HepG2 (cell line): ENCODE measurements at places on chromosomes 5 and 9.

DNA sequence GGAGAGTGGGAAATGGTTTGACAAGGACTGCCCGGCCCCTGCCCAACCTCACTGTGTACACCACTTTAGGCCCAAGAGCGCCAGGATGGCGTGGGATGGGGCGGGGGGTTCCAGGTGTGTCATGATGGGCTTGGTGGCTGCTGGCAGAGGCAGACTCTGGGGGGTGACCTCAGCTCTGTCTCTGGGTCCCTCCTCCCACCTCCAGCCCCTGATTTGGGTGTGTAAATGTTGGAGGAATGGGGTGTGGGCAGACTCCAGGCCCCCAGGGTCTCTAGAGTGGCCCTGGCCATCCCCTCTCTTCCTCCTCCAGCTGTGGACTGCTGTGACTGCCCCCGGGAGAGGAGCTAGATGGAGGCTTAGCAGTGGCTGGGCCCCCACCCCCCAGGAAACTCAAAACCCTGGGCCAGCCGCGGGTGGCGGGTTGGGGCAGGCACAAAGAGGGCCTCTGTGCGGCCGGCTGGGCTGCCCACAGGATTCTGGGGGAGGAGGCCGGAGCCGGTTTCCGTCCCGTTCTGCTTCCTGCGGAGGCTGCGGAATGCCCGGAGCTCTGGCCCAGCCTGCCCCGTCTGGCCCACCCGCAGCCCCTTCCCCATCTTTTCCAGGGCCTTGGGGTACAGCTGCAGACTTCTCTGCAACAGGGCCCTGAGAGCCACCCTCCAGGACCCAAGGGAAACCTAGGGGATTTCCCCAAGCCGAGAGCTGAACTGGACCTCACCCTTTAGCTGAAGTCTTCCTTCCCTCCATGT, 23.1 kb downstream of the CXXC5 start:
- 0 out of 3 replicates have a peak, but pooled peaks cover 5% of the 10 kb centered on the region for H3K36me3 ChIP-seq
- DNase-seq: no peak
- H3K27me3 ChIP-seq: no peaks in the 10 kb centered on the region
- peaks cover 62% of the 10 kb centered on the region for H3K4me1 ChIP-seq
- H3K4me3 ChIP-seq: no peak overlapping the region

GRCh38 chr5:172696171-172696849, 55.2 kb downstream of the NEURL1B start:
- no peak for DNase-seq
- H3K4me1 ChIP-seq: peaks cover 21% of the 10 kb centered on the region
- H3K27ac ChIP-seq: no peak overlapping the region
- H3K36me3 ChIP-seq: no peaks in the 10 kb centered on the region

DNA sequence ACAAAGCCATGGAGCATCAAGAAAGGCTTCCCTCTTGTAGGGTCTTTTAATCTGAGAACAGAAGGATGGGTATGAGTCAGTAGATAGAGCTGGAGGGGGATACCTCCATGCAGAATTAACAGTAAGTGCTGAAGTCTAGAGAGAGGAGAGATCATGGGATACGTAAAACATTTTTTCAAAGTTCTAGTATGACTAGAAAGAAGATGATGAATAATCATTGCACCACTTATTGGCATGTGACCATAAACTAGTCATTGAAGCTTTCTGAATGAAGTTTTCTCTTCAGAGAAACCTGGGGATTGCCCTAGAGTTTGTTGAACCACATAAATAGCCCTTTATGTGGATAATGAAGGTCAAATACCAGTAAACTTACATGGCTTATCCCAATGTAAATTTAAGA, 48.6 kb upstream of the PTPRD start:
- no peak for DNase-seq
- H3K4me3 ChIP-seq: no peak overlapping the region
- H3K27me3 ChIP-seq: no peaks in the 10 kb centered on the region
- H3K36me3 ChIP-seq: no peaks in the 10 kb centered on the region

- no peaks in the 10 kb centered on the region for H3K36me3 ChIP-seq
- no peaks in the 10 kb centered on the region for H3K4me1 ChIP-seq
- no peaks in the 10 kb centered on the region; the same call in 1 of the 2 replicates for H3K27me3 ChIP-seq
- DNase-seq: no peak
- no peak overlapping the region for H3K27ac ChIP-seq
- H3K4me3 ChIP-seq: no peak overlapping the region
Measured at GRCh38 chr5:17665836-17666235, 31.6 kb downstream of the TAF11L14 start.

DNA sequence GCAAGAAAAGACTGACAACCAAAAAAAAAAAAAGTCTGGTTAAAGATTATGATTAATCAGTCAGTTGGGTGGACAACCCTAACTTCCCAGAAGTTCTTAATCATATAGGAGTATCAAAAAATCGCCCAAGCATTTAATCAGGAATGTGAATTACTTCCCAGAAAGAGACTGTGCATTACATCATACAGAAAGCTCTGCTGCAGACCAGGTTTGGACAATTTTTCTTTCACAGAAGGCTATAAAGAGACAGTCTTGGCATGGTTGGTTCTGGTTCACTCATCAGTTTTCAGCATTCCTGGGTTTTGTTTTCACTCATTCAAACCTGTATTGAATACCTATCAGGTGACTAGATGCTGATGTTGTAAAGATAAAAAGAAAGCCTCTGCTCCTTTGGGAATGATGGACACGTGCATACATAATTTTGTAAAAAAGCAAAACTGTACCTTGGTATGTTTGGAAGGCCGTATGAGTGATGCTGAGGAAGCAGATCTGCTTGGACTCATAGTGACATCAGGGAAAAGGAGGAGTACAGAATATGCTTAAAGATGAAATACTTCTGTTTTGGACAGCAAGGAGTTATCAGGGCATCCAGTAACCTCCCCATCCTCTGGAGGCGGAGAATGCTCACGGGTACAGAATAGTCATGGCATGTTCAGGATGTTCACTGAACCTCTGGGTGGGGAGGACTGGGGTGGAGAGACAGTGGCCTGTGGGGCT, 178.4 kb downstream of the GNA14 start:
- H3K4me1 ChIP-seq: peaks cover 7% of the 10 kb centered on the region
- no peak for DNase-seq
- H3K27me3 ChIP-seq: no peaks in the 10 kb centered on the region; the same call in 2 of the 3 replicates
- H3K36me3 ChIP-seq: no peaks in the 10 kb centered on the region
- H3K27ac ChIP-seq: no peak overlapping the region

DNA sequence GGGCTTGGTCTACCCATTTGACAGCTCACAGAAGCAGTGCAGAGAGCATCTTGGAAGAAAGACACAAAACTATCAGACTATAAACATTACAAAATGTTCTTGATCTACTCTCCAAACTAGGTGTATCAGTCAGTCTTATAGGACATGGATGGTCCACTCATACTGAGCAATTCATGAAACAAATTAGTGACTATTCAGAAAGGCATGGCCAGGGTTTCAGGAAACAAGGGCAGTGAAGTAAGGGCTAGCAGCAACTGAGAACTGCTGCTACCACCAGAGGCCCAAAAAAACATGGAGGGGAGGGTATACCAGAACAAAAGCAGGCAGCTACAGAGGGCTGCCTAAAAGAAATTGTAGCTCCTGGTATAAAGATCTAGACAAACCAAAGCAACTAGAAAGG, 287.0 kb downstream of the PIK3R1 start:
- no peaks in the 10 kb centered on the region for H3K36me3 ChIP-seq
- no peak overlapping the region for H3K27ac ChIP-seq
- H3K4me1 ChIP-seq: no peaks in the 10 kb centered on the region
- H3K4me3 ChIP-seq: no peak overlapping the region

GRCh38 chr9:118331622-118332045, 627.4 kb downstream of the TLR4 start:
- no peaks in the 10 kb centered on the region for H3K4me1 ChIP-seq
- no peaks in the 10 kb centered on the region for H3K36me3 ChIP-seq
- H3K27me3 ChIP-seq: no peaks in the 10 kb centered on the region
- no peak for DNase-seq
- H3K27ac ChIP-seq: no peak overlapping the region

- no peak for DNase-seq
- H3K36me3 ChIP-seq: no peaks in the 10 kb centered on the region
- H3K27me3 ChIP-seq: peaks cover 5% of the 10 kb centered on the region; the same call in 1 of the 2 replicates
- H3K4me3 ChIP-seq: no peak overlapping the region
- no peak overlapping the region for H3K27ac ChIP-seq
Measured at GRCh38 chr9:132827366-132827765, 50.7 kb downstream of the AK8 start.

DNA sequence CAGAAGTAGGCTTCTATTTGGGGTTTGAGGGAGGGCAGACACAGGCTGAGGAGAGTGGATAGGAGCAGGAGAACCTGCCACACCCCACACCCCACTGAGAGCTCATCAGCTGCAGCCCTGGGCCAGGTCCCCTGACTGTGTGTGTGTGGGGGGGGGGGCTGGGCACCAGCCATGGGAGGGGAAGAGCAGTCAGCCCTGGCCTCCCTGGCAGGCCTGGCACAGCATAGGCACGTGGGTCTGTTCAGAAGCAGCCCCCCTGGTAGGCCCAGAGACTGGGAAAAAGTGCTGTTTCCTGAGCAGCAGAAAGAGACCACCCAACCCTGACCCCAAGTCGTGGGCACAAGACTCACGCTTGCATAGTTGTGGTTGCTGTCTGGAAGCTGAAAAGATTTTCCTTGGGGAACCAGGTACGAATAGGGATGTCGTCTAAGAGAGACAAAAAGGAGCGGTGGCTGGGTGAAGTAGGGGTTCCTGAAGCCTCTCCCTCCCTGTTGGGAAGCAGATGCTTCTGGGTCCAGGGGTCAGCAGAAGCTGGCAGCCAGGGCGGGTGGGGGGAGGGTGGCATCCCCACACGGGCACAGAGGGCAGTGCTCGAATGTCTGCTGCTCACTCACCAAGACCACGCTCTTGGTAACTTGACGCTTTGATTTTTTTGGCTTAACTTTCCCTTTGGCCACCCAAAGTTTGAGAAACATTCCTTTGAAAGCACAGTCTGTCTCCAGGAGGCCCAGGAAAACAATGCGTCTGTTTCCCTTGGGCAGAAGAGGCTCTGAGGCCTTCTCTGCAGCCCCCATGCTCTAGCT, 2.9 kb downstream of the NSMF start:
- DNase-seq: no peak
- no peak overlapping the region; the same call in 1 of the 2 replicates for H3K4me3 ChIP-seq
- H3K27me3 ChIP-seq: no peaks in the 10 kb centered on the region
- peaks cover 36% of the 10 kb centered on the region for H3K36me3 ChIP-seq

GRCh38 chr9:8816361-8816760, 1016.8 kb upstream of the DMAC1 start:
- H3K27me3 ChIP-seq: no peaks in the 10 kb centered on the region
- no peaks in the 10 kb centered on the region for H3K36me3 ChIP-seq
- no peak overlapping the region for H3K27ac ChIP-seq
- no peaks in the 10 kb centered on the region for H3K4me1 ChIP-seq
- H3K4me3 ChIP-seq: no peak overlapping the region
- no peak for DNase-seq

GRCh38 chr9:91953718-91954117, 3.7 kb upstream of the ROR2 start:
- no peak for DNase-seq
- H3K4me3 ChIP-seq: no peak overlapping the region
- peaks cover 4% of the 10 kb centered on the region for H3K27me3 ChIP-seq
- H3K4me1 ChIP-seq: no peaks in the 10 kb centered on the region
- no peak overlapping the region for H3K27ac ChIP-seq
- no peaks in the 10 kb centered on the region for H3K36me3 ChIP-seq

DNA sequence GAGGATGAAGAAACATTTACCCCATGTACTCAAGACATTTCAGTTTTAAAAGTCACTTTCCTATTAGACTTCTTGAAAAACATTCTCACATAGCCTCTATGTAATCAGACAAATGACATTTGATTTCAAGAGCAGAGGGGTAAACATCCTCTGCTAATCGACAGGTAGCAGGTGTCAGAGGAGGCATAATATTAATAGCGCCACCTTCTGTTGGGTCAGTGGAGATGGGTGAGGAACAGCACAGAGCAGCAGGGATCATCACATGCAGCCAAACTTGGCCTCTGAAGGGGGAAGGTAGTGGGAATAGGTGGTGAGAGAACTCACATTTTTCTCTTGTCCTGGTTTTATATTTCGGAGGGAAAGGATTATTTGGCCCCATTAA, 3.3 kb upstream of the LSM11 start:
- DNase-seq: peak; percentile 30
- H3K4me3 ChIP-seq: no peak overlapping the region
- H3K36me3 ChIP-seq: peaks cover 4% of the 10 kb centered on the region; the same call in 1 of the 3 replicates
- peaks cover 14% of the 10 kb centered on the region for H3K4me1 ChIP-seq

DNA sequence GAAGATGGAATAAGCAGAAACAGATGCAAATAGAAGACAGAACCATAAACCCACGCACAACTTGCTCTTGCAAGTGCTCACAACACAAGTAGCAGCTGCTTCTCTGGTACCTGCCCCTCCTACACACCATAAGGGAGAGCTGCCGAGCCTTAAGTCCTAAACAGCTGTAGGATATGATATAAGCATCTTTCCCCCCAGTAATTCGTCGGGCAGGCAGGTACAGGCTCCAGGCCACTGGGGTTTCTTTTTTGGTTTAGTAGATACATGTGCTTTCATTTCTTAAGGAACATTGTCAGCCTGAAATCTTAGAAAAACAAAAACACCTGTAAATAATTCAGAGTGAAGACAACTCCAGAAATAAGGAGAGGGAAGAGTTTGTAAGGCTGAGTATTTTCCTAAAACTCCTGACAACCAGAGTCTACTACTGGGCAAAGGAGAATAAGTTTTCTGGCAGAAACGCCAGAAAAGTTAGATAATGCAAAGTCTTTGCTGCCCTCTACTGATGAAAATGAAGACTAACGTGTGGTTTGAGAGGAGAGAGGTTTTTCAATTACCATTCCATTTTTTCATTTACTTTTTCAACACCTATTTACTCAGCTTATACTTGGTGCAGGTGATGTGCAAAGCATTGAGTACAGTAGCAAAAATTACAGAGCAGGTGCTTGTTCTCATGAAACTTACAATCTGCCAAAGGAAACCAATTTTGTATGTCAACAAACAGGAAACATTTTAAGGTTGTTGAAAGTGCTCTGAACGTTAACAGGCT, 20.1 kb upstream of the TCERG1 start:
- H3K27me3 ChIP-seq: no peaks in the 10 kb centered on the region
- no peak overlapping the region for H3K27ac ChIP-seq
- no peak overlapping the region for H3K4me3 ChIP-seq
- DNase-seq: peak; percentile 39
- no peaks in the 10 kb centered on the region for H3K36me3 ChIP-seq

GRCh38 chr5:35963381-35963843, 25.0 kb upstream of the CAPSL start:
- DNase-seq: no peak
- H3K27ac ChIP-seq: no peak overlapping the region
- H3K4me1 ChIP-seq: no peaks in the 10 kb centered on the region
- no peaks in the 10 kb centered on the region; the same call in 1 of the 2 replicates for H3K27me3 ChIP-seq
